Activated naive CD8-positive, alpha-beta T cell treated with anti-CD3 and anti-CD28 coated beads, Interleukin-2, amount 50 U/mL, for 16 hours (primary cell): ENCODE measurements at places on chromosomes 7 and 10.

DNA sequence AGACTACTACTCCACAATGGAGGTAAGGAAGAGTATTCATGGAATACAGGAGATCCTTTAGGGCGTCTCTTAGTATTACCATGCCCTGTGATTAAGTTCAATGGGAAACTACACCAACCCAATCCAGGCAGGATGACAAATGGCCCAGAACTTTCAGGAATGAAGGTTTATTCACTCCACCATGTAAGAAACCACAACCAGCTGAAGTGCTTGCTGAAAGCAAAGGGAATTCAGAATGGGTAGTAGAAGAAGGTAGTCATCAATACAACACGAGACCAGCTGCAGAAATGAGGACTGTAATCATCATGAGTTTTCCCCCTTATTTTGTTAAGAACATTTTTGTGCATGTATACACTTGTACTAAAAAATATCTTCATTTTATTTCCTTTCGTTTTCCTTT, 76.6 kb downstream of the GPR37 start:
- no peak for DNase-seq

- DNase-seq: no peak
Measured at GRCh38 chr10:10644008-10644646, 373.5 kb upstream of the CELF2 start.

- DNase-seq: no peak
Measured at GRCh38 chr7:157400171-157400860, 63.5 kb downstream of the DNAJB6 start.

DNA sequence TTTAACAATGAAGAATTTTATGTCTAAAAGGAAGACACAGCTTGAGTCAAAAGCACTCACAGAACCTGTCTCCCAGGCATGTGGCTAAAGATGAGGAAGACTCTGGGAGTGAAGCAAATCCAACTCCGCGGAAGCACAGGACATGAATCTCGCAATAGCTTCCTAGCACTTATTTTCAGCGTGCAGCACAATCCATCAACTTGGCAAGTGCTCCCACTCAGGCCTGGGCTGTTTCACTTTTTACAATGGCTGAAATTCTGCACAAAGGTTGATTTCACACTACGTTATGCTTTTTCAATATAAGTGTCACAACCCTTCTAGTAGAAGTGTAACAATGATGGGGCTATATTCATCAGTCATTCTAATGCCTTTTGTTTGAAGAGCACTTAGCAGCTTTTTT, 180.2 kb downstream of the XPNPEP1 start:
- DNase-seq: no peak

DNA sequence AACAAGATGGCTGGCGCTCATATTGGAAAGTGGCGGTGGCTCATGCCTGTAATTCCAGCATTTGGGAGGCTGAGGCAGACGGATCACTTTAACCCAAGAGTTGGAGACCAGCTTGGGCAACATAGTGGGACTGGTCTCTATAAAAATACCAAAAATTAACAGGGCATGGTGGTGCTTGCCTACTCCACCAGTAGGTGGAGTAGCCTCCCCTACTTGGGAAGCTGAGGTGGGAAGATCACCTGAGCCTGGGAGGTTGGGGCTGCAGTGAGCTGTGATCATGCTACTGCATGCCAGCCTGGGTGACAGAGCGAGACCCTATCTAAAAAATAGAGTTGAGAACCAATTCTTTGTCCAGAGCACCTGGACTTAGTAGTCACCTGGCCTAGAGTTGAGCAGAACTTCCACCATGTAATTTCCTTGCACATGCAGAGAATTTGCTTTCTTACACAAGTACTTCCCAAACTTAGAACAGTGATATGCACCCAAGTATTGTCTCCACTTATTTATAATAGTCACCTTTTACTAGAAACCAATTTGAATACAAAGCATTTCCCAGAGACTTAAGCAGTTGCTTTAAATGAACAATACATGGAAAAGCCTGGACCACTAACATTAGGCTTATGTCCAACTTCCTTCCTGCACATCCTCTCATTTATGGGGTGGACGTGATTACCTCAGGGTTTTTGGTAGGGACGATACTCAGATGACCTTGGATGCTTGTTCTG, 15.9 kb downstream of the LAMB4 start:
- no peak for DNase-seq

DNA sequence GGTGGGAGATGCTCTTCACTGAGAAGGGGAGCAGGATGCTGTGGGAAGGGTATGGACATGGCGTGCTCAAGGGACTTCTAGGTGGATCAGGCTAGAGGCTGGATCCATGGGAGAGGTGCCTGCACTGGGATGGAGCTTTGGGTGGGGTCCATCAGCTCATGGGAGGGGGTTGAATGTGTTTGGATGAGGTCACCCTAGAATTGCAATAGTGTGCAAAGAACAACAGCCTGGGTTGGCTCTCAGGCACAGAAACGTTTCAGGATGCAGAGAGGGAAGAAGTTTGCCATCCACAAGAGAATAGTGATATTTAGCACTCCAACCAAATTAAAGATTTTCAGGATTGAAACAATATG, 66.1 kb downstream of the SNX10 start:
- DNase-seq: no peak

GRCh38 chr7:137753067-137753466, 93.7 kb downstream of the DGKI start:
- DNase-seq: no peak

- no peak for DNase-seq
Measured at GRCh38 chr7:82172017-82172416, 271.6 kb downstream of the CACNA2D1 start.

GRCh38 chr10:8590518-8590917, 536.0 kb downstream of the GATA3 start:
- DNase-seq: no peak

DNA sequence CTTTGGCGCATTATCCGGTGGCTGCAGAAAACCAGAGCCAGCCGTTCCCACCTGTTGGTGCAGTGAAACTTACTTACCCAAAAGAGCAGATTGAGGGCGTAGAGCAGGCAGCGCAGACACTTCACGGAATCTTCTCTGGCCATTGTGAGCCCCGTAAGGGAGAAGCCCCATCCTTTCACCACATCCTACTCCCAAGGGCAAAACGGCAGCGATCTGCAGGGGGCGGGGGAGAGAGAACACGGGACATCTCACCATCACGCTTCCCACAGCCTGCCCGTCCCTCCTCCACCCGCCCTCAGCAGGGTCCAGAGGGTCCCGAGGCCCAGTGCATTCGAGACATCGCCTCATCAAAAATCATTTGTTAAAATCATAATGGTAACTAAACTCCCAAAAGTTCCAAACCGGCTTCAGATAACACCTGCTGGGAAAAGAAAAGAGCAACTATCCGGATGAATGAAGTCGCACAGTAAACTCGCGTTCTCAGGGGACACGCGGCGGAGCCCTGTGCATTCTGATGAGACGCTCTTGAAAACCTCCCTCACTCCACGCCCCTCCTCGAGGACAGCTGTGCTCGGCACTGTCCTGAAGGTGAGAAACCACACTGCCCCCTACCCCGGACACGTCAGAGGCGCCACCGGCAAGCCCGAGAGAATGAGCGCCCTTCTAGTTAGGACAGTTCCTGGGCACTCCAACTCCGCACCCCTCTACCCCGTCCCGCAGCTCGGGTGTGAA, 1.2 kb downstream of the TSPAN12 start:
- no peak for DNase-seq

DNA sequence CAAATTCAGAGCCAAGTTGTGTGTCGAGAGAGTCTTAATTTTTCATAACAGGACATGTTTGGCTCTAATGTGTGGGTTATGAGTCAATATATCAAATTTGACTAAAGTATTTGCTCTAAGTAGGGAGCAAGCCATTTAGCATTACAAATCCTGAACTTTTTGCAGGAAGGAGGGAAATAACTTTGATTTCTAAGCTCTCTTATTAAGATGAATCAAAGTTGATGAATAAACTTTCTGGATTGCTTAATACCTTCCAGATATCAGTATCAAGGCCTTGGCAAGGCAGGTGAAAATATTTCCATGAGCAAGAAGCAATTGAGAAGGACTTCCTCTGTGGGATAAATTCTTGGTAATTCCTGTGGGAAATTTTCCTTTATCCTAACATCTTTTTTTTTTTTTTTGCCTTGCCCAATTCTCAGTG, 258.8 kb downstream of the AHR start:
- no peak for DNase-seq

DNA sequence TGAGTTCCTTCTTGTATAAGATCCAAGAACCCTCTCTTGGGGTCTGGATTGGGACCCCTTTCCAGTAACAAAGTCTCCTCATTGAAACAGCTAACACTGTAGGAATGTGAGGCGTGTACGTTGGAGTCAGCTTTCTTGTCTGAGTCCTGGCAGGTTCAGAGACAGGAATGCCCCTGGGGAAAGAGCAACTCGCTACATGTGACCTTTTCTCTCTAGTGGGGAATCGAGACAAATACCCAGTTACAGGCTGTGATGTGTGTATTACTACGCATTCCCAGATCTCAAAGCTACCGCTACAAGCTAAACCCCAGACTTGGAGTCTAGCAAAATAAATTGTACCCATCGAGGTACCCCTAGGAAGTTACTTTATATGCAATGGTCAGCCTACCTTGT, 85.6 kb upstream of the FRMD4A start:
- DNase-seq: no peak

GRCh38 chr10:20281579-20281978, 465.3 kb downstream of the PLXDC2 start:
- no peak for DNase-seq

DNA sequence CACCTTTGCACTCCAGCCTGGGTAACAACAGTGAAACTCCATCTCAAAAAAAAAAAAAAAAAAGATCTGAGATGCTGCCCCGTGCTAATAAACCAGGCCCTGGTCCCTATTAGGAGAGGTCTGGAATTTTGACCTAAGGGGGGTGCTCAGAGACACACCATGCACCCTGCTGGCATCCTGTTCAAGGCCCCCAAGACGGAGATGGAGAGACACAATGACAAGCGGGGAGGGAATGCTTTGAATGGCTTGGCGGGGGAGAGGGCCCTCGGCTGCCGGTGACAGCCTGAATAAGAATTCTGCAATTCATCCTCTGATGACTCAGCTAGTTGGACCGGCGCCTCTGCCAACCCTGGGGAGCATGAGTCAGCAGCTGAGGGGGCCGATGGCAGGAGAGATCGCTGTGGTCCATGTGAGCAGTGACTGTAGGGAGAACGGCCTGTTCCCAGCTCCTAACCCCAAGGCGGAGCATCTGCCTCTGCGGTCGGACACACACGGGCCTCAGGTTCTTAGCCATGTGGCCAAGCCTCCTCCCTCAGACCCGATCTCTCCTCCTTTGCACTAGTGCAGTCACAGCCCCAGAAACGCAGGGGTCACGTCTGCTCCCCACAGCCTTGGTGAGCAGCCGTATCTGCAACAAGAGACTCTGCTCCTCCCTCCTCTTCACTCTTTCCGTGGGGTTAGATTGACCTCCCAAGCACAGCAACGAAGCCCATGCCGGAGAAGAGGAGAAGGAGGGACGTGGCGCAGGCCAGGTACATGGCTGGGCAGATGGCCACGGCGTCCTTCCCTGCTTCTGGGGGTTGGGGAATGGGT, 14.9 kb downstream of the TRIM56 start:
- no peak for DNase-seq

- DNase-seq: no peak
Measured at GRCh38 chr7:47360301-47360900, 221.5 kb downstream of the TNS3 start.

DNA sequence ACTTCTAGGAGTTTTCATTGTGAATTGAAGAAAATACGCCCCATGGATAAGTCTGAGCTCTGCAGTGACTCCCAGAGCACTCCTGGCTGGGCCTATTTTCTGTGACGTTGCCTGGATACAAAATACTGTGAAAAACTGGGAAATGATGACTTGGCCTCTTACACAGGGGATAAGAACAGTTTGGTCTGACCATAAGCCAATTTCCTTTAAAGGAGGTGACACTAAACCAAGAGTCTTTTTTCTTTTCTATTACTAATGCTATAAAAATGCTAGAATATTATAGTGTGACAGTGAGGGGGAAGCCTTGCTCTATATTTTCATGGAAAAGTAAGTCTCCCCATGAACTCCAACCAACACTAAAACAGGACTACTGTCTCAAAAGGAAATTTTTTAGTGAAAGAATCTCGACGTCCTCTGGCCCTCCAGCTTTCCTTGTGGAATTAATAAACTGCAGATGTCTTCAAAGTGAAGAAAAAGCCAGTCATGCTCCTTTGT, 45.5 kb downstream of the MYOF start:
- no peak for DNase-seq

DNA sequence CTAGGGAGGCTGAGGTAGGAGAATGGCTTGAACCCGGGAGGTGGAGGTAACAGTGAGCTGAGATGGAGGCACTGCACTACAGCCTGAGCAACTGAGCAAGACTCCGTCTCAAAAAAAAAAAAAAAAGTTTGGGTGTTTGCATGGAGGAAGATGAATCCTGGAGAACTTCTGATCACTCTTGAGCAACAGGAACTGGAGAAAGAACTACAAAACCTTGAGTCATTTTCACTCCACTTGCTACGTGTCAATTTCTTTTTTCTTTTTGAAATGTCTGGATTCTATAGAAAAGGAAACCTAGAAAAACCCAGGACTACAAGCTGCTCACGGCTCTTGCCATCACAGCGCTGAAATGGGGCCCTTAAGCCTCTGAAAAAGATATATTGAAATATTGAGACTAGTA, 189.6 kb upstream of the NRP1 start:
- DNase-seq: no peak

DNA sequence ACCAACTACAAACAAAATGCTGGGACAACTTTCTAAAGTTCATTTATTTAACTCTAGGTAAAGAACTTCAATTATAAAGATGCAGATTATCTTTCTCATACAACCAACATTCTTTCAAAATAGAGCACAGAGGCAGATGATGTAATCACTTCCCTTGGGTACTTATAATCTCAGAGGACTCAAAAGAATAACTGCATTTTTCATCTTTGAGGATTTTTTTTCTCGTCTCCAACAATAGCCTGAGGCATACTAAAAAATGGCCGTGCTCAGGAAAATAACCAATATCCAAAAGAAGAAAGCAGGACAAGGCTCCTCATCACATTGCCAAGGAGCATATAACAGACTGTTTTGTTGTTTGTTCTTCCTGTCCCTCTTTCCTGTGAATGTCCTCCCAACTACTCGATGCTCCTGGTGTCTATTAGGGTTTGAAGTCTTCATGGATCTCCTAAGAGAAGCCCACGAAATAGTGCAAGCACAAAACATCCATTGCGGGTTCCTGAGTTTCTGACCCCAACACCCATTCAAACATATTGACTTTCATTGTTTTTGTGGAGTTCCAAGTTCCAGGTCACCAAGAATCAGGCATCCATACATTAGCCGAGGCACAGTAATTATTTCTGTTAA, 182.9 kb downstream of the SORCS1 start:
- DNase-seq: no peak

GRCh38 chr10:59016043-59016442, 160.4 kb upstream of the PHYHIPL start:
- no peak for DNase-seq

- no peak for DNase-seq
Measured at GRCh38 chr7:45420843-45421495, 153.2 kb upstream of the ADCY1 start.

- DNase-seq: no peak
Measured at GRCh38 chr7:99309111-99309510, 16.6 kb upstream of the ARPC1A start.

DNA sequence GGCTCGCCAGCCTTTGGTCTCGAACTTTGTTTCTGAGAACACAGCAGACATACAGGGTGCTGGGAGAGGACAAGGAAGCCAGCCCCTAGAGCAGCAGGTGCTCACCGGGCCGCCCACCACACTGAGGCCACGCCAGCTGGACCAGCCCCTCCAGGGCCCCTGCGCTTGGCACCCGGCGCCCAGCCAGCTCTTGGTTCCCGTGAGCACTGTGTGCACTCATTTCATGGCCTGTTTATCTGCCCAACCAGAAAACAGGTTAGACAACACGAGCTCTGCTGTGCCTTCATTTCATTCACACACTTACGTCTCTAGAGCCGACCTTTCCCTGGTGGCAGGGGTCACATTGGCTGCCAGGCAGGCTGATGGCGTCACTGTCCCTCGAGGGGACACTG, 104.0 kb downstream of the CYTH3 start:
- no peak for DNase-seq
